Putamen (tissue), 1 donor: ENCODE measurements at places on chromosomes 3 and 15.

DNA sequence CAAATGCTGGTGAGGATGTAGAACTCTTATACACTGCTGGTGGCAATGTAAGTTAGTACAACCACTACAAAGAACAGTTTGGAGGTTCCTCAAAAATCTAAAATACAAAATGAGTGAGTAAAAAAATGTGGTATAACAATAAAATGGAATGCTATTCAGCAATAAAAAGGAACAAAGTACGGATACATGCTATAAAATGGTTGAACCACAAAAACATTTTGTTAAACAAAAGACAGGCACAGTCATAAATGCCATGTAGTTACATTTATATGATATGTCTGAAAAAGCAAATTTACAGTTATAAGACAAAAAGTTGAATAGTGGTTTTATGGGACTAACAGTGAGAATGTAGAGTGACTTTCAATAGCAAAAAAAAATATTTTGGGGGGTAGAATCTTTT lies 285.8 kb downstream of the TBC1D5 start:
- DNase-seq: no peak

- DNase-seq: no peak
These were observed 60.4 kb upstream of the CHD2 start for GRCh38 chr15:92839696-92840095.

DNA sequence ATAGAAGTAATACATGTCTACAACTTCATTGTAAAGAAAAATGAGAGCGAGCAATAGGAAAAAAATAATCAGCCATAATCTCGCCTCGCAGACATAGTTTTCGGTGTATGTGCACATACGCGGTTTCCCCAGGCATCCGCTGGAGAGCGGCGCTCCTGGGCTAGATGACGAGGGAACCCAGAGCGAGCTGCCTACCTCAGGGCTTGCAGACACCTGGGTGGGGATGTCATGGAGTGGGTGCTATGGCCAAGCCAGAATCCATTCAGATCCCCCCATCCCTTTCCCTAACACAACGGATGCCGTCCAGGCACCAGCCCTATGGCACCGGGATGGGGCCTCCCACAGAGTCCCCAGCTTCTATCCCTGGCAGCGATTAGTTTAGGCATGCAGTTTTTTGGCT lies 4.5 kb upstream of the CFAP100 start:
- no peak for DNase-seq

- DNase-seq: peak; percentile 75
These were observed 10.8 kb upstream of the FANCD2 start for GRCh38 chr3:10015461-10015904.

DNA sequence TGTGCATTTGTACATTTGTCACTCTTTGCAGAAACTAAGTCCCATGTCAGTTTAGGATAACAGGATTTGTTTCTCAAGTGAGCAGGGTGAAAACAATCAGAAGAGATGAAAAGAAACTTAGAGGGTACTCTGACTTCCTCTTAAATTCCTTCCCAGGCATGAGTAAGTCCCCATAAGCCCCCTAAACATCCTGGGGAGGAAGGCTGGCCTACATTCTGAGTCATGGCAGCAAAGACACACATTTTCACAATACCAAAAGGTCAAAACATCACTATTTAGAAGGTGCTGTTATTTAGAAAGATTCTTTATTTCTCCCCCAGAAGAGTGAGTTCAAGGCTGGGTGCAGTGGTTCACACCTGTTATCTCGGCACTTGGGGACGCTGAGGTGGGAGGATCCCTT lies 7.6 kb upstream of the FOXP1 start:
- no peak for DNase-seq

GRCh38 chr15:69782809-69783208 lies 314.9 kb downstream of the TLE3 start:
- no peak for DNase-seq

- no peak for DNase-seq
These were observed at the start of gene CCR8 for GRCh38 chr3:39329493-39329892. Gene CCR8 (plus strand): TSS chr3:39329709. CDS start chr3:39332332, 2,623 bp downstream.

- no peak for DNase-seq
These were observed 161.6 kb downstream of the TBL1XR1 start for GRCh38 chr3:177035676-177036075.
